ENCODE measurements at places on chromosomes 7 and 10.

DNA sequence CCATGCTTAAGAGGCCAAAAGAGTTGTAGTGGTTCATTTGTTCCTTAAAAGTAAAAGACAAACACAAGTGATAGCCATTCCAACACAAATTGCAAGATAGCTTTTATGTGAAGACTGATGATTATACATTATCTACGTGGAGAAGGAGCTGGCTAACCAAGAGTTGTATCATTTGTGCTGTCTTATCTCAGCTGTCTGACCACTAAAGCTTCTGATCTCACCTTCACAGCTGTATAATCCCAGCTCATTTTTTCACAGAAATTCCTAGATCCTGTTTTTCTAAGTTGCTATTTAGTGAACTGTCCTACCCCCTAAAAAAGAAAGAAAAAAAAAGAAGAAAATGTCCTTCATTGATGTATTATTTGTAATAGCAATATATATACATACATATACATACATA lies 9.8 kb downstream of the USP6NL start:
- no peak for DNase-seq

DNA sequence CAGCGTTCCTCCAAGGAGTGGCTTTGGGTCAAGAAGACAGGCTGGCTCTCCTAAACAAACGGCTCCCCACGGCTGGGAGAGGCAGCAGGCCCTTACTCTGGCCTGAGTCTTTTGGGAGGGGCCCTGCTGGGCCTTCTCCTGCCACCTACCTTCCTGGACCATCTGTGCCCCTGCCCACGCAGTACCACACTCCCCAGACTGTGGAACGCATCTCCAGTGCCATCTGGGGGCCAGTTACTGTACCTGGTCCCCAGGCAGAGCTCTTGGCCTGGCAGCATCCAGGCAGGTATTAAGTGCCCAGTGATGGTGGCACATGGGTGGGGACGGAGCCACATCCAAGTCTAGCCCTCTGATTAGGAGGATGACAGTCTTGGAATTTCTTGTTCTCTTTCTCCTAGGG lies 14.4 kb downstream of the ALKBH4 start:
- no peak for DNase-seq

GRCh38 chr10:31288001-31288400 lies 31.0 kb upstream of the ZEB1 start:
- DNase-seq: peak; percentile 23

GRCh38 chr7:99597762-99598501 lies at the start of gene TMEM225B:
TMEM225B (plus strand) TSS chr7:99598267; CDS start chr7:99604389, 6,122 bp downstream.
- no peak for DNase-seq

DNA sequence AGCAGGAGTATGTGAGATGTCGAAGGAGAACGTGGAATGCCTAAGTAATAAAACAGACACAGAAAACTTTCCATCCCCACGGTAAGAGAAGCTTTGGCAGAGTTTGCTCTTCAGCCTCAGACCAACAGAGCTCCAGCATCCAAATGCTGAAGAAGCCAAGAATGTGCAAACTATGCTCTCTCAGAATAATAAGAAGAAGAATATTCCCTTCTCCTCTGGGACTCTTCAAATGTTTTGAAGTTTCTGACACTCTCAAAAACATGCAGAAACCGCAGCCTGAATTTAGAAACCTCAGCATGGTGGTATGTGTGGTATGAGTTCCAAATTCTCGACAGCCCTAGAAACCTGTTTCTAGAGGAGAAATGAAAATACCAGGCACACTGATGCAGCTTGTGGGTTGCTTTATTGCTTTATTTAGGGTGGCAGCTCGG lies 113.3 kb downstream of the KCNMA1 start:
- DNase-seq: peak; percentile 89

DNA sequence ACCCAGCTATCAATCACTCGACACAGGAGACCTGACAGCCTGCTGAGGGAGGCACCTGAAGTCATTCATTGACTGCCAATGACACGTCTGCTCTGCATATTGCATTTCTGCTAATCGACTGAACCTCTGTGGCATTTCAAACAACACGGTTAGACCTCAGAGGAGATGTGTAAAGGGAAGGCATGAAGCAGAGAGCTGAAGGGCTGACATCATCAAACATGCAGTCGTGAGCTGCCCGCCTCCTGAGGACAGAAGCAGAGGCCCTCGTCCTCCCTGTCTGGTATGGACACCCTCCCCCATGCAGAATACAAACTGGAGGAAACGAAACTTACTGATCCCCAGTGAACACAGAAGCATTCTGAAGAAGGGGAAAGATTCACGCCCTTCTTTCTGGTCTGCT lies 462.6 kb upstream of the MGMT start:
- no peak for DNase-seq

DNA sequence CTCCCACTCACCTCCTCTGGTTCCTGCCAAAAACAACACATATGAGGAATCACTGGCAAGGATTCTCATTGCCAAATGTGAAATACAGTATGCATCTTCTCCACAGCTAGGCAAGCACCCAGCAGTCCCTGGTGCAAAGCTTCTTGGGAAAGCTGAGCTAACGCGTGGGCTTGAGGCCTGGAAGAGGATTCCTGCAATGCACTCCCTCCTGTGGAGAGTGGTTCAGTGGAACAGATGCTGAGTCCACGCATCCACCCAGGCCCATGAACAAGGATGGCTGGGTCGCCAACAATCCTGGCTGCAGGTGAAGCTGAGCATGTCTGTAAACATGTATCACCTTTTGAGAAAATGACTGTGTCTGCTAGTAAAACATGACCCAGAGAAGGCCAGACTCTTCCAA lies 113.2 kb upstream of the CHST15 start:
- no peak for DNase-seq

- no peak for DNase-seq
These were observed 21.7 kb downstream of the CCM2 start for GRCh38 chr7:45021604-45022296.

- DNase-seq: no peak
These were observed 544.2 kb upstream of the GALNT17 start for GRCh38 chr7:70587739-70588138.

DNA sequence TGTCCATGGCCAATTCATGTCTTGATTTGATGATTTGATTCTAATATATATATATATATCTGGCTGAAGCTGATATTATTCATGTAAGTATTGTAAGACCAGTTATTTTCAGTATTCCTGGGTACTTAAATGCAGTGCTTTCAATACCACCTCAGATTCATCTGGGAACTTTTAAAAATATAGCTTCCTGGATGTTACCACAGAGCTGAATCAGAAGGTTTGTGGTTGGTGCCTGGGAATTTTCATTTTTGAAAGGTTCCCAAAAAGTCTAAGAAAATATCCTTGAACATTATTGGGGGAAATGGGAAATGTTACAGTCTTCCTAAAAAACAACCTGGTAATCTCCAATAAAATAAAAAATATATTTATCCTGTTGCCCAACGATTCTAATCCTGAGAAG lies 10.7 kb upstream of the PPP3CB start:
- no peak for DNase-seq

GRCh38 chr10:82575318-82575717 lies 700.3 kb downstream of the NRG3 start:
- DNase-seq: no peak

GRCh38 chr10:76088980-76089379 lies 657.6 kb downstream of the LRMDA start:
- DNase-seq: no peak

- DNase-seq: no peak
These were observed 54.3 kb upstream of the AKR1E2 start for GRCh38 chr10:4771554-4772201.

DNA sequence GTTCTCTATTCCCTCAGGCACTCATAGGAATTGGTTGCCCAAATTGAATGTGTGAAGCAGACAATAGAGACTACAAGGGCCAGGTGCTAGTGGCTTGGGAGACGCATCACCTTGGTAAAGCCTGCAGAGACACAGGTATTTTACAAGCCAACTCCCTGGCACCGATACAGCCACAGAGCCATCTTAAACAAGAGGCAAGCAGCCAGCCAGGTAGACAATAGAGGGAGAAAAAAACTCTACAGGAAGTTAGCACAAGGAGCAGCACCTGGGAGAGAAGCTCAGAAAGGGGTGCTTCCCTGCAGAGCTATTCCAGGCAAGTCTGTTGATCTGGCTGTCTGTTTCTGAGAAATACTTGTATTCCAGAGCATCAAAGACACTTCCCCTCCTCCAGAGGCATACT lies 43.0 kb upstream of the CDK1 start:
- DNase-seq: no peak

- no peak for DNase-seq
These were observed 87.6 kb downstream of the VSTM2A start for GRCh38 chr7:54629771-54630170.

DNA sequence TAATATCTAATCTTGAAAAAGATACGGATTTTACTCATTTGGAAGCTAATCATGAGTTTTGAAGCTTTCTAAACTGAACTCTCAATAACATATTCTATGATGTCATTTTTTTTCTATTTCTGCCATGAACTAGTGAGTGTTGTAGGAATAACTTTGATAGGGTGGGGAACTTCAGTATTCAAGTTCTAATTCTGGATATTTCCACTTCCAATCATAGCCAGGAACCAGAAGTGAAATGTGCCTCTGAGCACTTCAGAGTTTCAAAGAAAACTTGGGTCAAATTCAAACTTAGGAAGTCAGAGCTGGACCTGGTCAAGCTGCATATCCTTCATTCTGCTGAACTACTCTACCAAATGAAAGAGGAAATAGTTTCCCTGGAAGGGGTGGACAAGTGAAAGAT lies 847 bp downstream of the AGMO start:
- no peak for DNase-seq

Measured in GM04504 (cell line).